ENCODE measurements at places on chromosomes 5 and 9.
A peak's percentile ranks its signal among the peaks of the same experiment; 100 is the strongest.

DNA sequence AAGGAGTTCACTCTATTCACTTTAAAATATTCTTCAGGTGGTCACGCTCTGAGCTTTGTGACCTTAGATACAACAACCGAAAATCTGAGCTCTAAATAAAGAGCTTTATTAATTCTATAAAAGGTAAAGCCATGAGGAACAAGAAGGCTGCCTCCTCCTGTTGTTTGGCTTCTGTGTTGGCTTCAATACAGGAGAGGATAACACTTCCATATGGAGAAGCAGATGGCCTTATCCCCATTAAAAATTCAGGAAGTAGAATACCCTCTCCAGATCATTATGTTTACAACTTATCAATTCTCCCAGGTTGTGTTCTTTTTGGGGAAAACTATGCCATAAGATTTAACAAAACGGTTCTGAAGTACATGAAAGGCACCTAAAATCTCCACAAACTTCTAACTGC, 128.4 kb downstream of the TTC39B start:
- DNase-seq = no peak

- DNase-seq = no peak
These were observed 1.4 kb upstream of the COL27A1 start for GRCh38 chr9:114153761-114154599.

DNA sequence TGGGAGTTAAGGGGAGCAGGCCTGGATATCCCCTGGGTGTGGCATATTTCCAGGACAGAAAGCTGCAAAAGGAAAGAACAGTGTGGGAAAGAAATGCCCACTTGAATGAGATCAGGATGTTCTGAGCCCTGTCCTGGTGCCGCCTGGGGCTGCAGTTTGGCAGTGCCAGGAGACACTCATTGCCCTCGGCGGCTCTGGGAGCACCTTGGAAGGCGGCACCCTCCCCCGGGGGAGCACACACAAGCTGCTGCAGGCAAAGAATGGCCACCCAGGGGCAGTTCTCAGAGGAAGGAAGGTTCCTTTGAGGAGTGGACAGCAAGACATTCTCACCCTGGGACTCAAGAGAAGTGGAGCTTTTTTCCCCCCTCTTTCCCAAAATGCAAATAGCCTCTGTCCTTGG, 305.3 kb downstream of the NTRK2 start:
- no peak for DNase-seq

DNA sequence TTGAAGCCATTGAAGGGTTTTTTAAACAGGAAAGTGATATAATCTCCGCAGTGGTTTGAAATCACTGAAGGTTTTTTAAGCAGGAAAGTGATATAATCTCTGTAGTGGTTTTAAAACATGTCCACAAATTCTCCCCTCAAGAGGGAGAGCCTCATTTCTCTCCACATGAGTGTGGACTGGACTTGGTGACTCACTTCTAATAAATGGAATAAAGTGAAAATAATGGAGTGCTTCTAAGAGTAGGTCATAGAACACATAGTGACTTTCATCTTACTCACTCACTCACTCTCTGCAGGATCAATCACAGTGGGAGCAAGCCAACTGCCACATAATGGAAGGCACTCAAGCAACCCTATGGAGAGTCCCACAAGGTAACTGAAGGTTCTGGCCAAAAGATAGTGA, 12.0 kb downstream of the CTNNAL1 start:
- peak; percentile 85 for DNase-seq

- DNase-seq = no peak
These were observed 224.4 kb downstream of the TENT4A start for GRCh38 chr5:6937677-6938076.

DNA sequence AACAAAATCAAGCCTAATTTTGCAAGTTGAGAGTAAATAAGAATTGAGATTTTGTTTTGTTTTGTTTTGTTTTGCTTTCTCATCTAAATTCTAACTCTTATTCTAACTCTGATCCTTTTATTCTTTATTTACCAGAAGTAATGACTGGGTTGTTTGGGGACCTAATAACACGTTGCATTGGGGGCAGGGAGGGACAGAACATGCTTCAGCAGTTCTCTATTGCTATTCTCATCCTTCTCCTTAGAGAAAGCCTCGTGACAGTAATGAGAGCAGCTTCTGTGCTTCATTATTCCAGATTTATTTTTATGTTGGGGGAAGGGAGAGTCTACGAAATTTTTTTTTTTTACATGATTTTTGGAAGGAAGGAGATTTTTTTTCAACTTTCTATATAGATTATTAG, 21.1 kb downstream of the CPEB4 start:
- DNase-seq = no peak

DNA sequence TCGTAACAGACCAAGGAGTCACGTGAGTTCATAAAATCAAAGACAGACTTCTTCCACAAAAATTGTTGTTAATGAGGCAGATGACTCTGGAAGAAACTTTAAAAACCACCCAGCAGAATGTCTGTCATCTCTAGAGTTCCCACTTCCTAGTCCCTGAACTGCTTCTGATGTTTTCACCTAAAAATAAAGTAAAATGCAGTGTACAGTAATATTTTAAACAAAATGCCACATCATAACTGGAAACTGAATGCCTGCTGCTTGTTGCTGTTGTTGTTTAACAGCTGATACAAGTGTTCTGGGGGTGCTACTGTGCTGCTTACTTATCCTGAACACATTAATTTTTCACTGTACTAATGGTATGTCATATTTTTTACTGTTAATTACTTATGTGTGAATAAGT, 577.2 kb downstream of the MTRR start:
- DNase-seq = no peak

DNA sequence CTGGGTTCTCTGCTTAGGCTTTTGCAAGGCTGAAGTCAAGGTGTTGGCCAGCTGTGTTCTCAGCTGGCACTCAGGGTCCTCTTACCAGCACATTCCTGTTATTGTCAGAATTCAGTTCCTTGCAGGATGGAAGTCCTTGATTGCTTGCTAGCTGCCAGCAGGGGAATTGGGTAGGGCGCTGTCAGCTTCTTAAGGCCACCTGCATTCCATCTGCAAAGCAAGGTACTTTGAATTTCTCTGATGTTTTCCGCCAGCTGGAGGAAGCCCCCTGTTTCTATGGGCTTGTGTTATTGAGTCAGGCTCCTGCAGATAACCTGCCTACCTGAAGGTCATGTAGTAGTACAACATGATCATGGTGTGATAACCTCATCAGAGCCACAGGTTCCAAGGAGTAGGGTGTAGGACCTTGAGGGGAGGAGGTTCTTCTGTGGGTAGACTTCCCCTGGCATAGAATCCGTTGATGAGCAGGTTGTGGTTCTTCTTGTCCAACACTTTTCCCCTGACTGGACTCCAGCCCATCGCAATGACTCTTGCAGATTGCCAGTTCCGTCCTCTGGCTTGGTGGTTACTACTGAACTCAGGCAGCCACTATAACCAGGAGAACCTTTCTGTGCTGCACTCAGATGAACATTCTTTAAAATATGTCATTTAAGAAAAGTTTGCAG, 6.8 kb downstream of the TENT4A start:
- DNase-seq = no peak

GRCh38 chr9:121765021-121765950, 113.9 kb downstream of the DAB2IP start:
- peak; percentile 34 for DNase-seq

Data from choroid plexus epithelial cell (primary cell).